Activated CD4-positive, CD25-positive, alpha-beta regulatory T cell (primary cell): ENCODE measurements at places on chromosomes 7 and 10.

GRCh38 chr10:77361831-77362230 is 275.8 kb downstream of the KCNMA1 start:
- no peak for DNase-seq

GRCh38 chr10:17527514-17528146 is 73.2 kb upstream of the ST8SIA6 start:
- DNase-seq, result no peak

DNA sequence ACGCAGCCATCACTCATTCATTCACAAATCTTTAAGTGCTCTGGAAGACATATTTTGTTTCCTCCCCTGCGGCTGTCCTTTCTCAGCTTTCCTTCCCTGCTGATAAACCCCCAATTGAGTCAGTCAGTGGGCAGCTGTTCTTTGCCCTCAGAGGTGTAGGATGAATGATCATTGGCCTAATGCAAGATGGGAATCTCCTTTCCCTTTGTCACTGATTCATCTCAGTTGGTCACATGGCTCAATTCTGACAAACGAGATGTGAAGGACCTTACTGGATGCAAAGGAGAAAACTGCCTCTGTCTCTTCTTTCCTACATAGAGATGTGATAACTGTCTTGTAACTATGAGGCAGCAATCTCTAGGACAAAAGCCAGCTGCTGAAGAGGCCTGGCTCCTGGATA is 44.6 kb downstream of the COL28A1 start:
- DNase-seq, result no peak

GRCh38 chr10:24866604-24867583 is 85.5 kb downstream of the PRTFDC1 start:
- DNase-seq, result no peak

GRCh38 chr7:159063046-159063840 is 81.4 kb downstream of the VIPR2 start:
- no peak for DNase-seq

GRCh38 chr7:124784879-124785818 is 19.6 kb upstream of the GPR37 start:
- no peak for DNase-seq

DNA sequence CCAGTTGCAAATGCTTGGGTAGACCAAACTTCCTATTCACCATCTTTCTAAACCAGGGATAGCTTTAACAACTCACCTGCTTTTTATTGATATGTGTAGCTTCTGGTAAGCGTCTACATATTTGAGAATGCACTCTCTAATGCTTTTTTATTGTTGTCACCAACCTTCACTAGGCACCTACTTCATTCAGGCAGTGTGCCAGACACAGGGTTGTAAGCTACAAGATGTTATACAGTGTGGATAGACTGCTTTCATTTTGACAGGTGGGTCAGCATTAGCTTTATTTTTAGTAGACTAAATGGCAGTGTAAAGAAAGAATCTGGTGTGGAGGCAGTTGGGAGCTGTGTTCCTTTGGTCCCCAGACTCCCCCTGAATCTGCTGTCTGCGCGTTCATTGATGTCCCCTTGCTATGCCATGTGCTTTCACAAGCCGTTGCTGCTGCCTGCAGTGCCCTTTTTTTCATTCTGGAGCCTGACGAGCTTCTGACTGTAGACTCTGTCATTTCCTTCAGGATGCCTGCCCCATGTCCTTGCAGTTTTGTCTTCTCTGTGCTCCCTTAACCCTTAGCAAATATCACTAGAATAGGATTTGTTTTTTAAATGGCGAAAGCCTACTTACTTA is 32.1 kb downstream of the NRF1 start:
- DNase-seq, result no peak

DNA sequence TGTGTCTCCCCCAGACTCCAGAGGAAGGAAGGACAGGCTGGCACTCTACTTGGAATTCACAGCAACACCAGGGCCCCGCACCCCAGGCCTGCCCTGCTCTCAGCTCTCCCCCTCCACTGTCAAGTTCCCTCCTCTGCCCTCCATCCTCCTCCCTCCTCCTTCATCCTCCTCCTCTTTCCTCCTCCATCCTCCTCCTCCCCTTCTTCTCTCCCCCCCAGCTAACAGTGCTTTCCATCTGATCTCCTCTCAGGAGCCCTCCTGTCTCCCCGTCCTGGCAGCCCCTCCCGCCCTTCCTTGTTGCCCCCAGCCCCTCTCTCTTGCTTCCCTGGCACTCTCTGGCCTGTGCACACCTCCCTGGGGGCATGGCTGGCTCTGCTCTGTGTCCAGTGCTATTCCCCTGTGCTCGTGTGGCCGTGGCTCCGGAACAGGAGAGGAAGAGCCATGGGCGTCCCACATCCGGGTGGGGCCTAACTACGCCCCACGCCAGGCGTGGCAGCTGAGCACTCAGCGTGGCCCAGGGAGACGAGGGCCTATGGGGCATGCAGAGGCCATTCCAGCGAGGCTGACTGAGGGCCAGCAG is 64.2 kb downstream of the PWWP2B start:
- no peak for DNase-seq

DNA sequence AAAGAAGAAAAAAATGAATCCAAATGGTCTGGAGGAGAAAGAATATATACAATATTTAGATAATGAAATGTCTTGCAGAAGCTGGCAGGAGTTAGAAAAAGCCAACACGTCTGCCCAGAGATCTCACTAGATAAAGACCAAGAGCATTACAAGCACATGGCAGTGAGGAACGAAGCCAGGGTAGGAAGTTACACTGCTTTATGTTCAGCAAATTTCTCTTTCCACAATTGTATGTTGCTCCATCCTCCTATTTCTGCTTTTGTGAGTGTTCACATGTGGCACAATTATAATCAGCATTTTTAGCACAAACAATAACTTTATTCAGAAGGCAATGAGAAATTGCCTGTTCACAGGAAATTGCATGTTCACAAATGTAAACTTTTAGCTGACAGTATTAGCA is 53.7 kb downstream of the LRRC17 start:
- no peak for DNase-seq

DNA sequence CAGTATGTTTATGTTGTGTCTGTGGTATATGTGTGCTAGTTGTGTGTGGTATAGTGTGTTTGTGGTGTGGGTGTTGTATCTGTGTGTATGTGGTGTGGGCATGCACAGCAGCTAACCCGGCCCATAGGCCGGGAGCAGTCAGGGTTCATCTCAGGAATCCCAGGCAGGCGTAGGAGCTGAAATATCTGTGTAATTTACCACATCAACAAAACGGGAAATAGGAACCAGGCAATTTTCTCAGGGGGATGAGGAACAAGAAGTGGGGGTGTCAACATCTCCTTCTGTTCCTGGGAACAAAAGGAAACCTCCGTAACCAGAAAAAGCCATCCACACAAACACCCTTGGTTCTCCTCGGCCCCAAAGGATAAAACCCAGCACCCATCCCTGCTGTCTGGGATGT is 24.5 kb upstream of the ZNF488 start:
- no peak for DNase-seq

DNA sequence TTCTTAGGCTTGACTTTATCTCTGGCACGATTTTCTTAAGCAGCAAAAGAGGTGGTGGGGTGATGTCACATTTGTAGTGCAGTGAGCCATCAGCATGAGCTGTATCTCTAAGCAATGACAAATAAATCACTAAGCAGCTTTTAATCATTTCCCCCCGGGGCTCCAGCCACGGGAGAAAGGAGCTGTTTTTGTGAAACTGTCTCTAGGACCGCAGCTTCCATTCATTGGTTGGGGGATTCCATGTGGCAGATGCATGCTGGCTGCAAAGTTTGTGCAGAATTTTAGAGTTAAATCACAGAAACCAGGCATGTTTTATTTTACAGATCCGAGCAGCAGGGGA is 464 bp downstream of the KIAA1217 start:
- no peak for DNase-seq

- DNase-seq, result no peak
Observed at GRCh38 chr10:25059990-25060389, 43.6 kb downstream of the THNSL1 start.

GRCh38 chr10:70324339-70324861 is 40.6 kb upstream of the NPFFR1 start:
- DNase-seq, result no peak

DNA sequence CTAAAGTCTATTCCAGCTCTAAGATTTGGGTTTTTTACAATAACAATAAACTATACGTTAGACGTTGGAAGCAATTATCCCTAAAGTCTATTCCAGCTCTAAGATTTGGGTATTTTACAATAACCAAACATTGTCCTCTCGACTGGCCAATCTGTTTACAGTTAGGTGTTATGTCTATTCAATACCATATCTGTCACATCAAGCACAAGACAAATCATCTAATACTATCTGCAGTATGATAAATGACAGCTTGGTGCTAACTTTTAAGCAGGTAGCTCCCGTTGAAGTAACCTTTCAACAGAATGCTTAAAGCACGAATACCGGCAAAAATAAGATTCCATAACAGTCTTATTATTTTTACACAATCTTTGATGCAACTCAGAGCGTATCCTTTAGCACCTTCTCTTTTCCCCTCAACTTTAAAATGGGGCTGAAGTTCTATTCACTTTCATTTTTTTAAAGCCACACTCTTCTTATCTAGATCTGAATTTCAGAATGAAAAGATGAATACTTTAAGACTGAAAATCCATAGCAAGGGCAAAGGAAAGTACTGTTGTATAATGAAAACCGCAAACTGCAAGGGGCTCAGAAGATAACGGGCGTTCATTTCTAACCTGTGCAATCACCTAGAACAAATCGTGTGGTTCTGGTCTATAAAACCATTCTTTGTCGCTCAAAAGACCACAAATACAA is 925 bp downstream of the H2AZ2 start:
- no peak for DNase-seq

- DNase-seq, result no peak
Observed at GRCh38 chr10:96555330-96555729, 31.5 kb downstream of the TM9SF3 start.

GRCh38 chr10:128612195-128612594 is 486.0 kb upstream of the MKI67 start:
- DNase-seq, result no peak

DNA sequence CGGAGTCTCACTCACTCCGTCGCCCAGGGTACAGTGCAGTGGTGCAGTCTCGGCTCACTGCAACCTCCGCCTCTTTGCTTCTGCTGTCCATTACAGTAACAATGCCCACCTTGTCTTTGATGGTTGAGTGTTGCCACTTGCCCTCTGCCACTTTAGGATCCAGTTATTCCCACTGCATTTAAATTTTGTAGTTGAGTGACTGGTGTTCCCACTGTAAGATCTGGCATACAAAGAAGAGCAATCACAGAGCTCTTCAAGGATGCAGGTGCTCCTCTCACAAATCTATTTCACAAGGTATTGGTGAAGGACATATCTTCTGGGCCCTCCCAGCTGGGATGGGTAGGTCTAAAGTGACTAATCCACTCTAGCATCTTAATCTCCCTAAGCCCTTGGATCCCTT is 12.6 kb downstream of the PTER start:
- DNase-seq, result no peak

GRCh38 chr10:121015916-121016315 is 164.8 kb downstream of the WDR11 start:
- DNase-seq, result no peak

- DNase-seq, result no peak
Observed at GRCh38 chr7:18053177-18053928, 25.7 kb upstream of the PRPS1L1 start.

GRCh38 chr10:43904301-43904700 is 255.6 kb upstream of the ZNF32 start:
- no peak for DNase-seq

DNA sequence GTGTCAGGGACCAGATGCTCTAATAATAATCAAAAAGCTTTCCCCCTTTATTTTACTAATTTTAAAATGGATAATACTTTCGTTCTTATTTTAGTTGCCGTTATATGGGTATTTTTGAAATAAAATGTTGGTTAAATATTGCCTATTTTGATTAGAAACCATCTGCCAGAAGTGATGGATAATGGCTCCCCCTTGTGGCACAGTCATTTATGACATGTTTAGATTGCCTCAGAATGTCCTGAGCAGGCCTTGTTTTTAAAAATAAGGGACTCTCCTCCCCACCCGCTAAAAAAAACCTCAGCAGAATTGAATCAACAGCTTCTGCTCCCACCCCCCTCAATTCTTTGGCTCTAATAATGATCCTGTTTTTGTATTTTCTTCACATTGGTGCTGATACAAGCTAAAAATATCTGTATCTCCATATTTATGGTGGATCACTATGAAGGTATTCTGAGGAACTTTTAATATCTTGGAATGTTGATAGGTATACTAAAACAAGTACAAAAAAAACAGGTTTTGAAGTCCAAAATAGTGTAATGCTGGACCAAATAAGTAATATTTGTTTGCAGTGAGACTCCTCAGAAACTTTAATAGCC is 38.8 kb downstream of the TMEM60 start:
- DNase-seq, result peak; percentile 32

GRCh38 chr7:64636386-64636785 is 29.5 kb upstream of the ZNF107 start:
- no peak for DNase-seq

- DNase-seq, result no peak
Observed at GRCh38 chr7:135335628-135336139, 102.0 kb downstream of the STRA8 start.

DNA sequence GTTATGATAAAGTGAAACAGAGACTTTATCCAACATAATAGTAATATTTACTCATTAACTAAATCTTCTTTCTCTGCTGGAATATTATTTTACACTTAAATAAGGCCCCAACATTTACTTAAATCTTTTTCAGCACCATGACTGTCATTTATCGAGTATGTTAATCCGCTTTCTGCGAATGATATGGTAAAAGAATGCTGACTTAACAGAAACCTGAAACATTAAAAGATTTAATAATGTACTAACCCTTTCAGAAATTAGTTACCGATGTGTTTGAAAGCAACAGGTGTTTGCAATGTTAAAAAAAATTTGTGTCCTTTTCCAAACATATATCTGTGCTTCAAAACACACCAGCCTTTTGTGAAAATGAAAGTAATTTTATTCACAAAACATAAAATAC is 190.5 kb downstream of the SKAP2 start:
- no peak for DNase-seq

DNA sequence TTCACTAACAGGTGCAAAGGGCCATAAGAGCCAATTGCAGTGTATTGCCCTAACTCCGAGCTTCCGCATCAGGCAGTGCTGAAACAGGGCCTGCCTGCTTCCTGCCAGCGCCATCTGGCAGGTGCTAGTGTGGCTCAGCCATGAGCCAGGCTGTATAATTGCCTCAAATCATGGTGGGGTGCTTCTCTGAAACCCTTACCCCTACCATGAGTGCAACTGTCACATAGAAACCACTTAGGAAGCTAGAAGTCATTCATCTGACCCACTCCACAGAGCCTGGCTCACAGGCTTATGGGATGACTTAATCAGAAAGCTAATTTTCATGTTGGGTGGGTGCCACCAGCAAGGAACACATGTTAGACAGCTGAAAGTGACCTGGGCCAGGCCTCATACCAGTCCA is 133.3 kb upstream of the LAMB4 start:
- no peak for DNase-seq
